ENCODE measurements at places on chromosomes 12 and 14.

- DNase-seq, result no peak
These were observed 25.3 kb downstream of the PAH start for GRCh38 chr12:102891756-102892155.

DNA sequence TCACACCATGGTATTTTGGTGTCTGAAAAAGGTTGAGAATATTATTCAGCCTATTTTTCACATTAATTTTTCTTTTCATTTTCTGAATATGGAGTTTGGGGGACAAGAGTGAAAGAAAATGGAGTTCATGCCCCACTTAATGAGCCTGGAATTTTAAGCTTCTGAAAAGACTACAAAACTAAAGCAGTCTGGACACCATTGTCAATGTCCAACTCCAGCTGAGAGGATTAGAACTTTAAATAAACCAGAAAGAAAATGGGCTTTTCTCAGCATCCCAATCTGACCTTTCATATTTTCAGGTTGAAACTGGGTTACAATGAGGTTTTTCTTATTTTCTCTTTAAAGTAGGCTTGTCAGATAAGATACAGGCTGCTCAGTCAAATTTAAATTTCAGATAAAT lies 207.7 kb downstream of the SLC6A15 start:
- peak; percentile 27 for DNase-seq

DNA sequence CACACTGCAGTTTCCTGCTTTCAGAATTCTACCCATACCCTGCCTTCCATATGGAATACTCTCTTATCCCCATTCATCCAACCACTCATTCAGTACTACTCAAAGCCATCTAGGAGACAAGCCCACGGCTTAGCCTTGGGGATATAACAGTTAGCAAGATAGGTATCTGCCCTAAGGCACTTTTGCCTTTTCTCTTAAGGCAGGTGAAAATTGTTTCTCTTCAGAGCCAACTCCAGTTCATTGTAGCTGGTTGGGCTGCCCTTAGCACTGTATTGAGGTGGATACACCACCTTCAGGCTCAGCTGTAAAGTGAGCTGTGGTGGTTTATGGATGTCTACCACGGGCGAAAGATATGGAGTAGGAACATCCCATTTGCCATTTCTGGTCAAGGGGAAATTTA lies 729.7 kb upstream of the TBX3 start:
- DNase-seq, result no peak

- no peak for DNase-seq
These were observed 7.3 kb downstream of the IFI27 start for GRCh38 chr14:94117856-94118255.

All from A673 (cell line).